ENCODE measurements at places on chromosomes 4 and X. TPM values are rescaled to one million over a fixed set of nuclear protein-coding genes. Genes with fewer than 3 reads are reported as not detected.

SHOX gene
- 0.02 TPM for total RNA-seq

RCHY1 gene
- total RNA-seq: 13.7 TPM

PHEX gene
- 0.33 TPM for total RNA-seq

IQSEC2 gene
- 38.7 TPM for total RNA-seq

CASP6 gene
- total RNA-seq: 13.6 TPM

Data from A549 treated with dexamethasone at 1 μM for 4 hours (cell line).